Putamen (tissue), 1 donor: ENCODE measurements at places on chromosomes 16 and 17.

GRCh38 chr17:51164911-51165679, 1.1 kb upstream of the NME2 start:
- no peak for DNase-seq

- no peak for DNase-seq
Observed at GRCh38 chr16:87970186-87970585, 19.0 kb downstream of the BANP start.

GRCh38 chr17:10370016-10370608, 2.7 kb downstream of the MYH13 start:
- no peak for DNase-seq

DNA sequence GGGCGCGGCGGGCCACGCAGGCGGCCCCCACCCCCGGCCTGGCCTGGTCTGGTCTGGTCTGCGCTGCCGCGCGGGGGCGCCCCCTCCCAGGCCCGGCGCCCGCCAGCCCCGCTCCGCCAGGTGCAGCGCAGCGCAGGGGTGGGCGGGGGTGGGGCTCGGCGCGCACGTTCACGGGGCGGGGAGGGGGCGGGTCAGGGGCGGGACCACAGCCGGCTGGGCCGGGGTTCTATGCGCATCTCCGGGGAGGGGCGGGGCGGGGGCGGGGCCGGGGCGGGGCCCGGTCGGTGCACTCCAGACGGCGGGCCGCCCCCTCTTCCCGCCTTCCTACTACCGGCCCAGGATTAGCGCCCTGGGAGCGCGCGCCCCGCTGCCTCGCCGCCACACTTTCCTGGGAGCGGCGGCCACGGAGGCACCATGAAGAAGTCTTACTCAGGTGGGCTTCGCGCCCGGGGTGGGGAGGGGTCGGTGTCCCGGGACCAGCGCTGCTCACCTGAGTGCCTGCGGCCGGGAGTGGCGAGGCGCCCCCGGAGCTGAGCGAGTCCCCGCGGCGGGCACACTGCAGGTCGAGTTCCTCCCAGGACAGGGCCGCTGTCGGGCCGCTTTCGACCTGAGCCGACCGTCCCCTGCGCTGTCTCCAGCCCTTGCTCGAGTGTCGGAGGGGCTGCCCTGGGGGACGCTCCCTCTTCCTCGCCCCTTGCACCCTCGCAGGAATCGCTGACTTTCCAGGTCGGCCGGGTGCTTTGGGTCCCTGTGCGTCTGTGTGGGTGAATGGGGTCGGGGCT, 140.5 kb downstream of the SEC14L1 start:
- DNase-seq, result peak; percentile 8

GRCh38 chr17:41415833-41416335, 8.5 kb downstream of the KRT37 start:
- no peak for DNase-seq

DNA sequence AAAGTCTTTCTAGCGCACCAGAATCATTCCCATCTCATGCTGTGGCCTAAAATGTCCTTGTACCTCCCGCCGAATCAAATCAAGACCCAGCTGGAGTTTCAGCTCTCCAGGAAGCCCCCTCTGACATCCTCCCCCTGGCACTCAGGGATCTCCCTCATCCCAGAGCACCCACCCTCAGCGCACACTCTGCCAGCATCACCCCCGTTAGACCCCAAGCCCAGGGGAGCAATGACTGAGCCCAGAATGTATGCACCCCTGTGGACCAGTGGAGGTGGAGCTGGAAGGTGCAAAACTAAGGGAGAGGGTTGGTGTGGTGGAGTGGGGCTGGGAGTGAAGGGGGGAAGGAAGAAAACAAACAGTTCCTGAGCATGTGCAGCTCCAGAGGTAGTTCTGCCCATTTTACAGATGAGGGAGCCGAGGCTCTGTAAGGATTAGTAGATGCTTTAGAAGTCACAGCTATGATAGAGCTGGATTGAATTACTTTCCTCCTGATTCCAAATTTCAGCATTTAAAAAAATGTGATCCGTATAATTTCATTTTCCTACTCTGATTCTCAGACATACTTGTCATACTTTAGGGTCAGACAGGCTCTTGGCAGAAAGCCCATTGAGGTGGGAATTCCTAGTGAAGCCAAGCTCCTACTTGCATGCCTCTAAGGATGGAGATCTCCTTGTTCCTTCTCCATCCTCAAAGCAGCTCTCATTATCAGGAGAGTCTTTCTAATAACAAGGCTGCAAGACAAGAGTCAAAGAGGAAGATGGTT, 242.7 kb downstream of the KATNIP start:
- no peak for DNase-seq

DNA sequence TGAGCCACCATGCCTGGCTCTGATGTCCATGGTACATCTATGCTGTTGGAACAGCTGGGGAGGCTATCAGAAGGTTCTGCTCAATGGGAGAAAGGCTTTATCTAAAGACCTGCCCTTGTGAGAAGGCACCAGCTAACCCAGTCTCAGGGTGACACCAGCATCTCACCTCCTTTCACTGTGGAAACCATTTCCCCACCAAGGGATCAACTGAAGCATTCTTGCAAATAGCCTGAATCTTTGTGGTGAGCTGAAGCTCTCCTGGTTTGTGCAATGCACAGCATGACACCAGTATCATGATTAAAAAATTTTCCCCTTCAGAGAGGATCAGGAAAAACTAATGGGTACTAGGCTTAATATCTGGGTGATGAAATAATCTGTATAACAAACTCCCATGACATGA, 5.1 kb downstream of the CCL18 start:
- no peak for DNase-seq

DNA sequence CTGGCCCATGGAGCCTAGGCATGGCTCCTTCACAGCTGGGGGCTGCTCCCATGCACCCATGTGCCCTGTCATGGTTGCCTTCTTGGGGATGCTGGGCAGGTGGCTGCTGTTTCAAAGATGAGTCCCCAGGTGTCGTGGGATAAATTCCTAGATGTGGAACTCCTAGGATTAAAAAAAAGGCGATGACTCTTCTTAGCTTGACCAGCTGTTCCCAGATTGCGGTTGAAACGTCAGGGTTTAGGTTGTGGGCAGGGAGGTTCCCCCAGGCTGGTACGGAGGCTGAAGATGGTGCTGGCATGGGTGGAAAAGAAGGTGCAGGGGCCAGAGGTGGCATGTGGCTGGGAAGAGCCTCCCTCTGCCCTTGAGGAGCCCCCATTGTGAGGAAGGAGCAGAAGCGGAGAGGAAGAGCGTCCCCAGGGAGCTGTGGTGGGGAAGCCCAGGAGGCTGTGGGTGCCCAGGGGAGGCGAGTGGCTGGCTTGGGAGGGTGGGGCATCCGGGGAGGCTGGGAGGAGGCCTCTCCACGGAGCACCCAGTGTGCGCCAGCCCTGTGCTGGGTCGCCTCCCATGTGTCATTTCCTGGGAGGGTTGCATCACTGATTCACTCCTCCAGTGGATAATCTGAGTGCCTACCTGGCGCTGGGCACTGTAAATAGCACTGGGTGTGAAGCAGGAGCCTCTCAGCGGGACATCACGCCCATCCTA, 7.5 kb upstream of the KCNJ12 start:
- no peak for DNase-seq

DNA sequence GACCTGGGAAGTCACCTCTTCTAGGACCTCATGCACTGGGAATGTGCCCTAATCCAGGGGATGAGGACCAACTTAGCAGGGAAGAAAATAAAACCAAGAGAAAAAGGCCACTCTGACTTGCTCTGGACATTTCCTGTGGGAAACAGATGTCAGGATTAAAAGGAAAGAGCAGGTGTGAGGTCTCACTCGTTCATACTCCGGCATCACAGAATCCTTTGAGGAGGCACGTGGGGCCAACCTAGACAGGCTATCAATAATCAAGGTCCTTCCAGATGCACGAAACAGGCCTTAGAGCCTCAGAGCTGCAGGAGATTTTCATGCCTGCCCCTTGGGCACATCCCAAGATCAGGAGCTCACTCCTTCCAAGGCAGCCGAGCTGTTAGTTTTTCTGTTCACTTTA, 321.5 kb upstream of the CCL2 start:
- no peak for DNase-seq

DNA sequence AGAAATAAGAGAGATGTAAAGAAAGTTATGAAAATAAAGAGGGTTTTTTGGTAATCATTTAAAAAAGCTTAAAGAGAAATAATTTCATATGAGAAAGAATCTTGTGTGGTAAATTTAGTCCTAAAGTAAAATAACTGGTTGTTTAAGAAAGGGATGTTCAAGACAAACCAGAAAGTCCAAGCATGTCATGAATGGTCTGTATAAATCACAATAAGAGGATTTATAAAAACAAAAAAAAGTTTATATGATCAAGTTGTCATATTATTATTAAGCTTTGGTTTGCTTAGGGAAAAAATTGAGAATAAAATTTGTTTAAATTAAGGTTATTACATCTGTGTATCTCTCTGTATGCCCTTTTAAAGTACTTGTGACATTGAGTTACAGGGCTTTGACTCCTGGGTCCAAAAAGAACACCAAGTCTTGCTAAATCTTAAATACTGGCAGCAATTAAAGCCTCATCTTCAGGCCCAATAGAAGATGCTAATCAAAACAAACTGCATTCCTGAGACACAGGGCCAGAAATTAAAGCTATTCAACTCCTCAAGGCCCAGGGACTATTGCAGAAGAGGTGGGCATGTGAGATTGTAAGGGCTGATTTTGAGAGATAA, 15.6 kb upstream of the TRIM25 start:
- no peak for DNase-seq

DNA sequence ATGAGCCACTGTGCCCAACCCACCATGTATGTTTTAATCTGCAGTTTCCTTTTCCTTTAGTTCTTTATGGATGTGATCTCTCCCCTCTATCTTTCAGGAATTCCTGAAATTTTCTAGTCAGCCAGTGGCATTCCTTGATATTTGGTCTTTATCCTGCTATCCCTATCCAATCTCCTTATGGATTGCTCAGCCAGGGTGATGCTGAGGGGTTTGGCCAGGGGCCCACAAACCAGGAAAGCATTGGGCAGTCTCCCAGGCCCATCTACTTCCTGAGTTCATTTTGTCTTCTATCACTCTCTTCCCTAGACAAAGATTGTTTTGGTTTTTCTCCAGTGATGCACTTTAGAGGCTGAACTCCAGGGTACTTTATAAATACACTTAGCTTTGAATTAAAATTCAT, 115.9 kb downstream of the KATNIP start:
- DNase-seq, result no peak

- DNase-seq, result no peak
Observed at GRCh38 chr16:83068686-83069085, 441.9 kb downstream of the CDH13 start.

GRCh38 chr17:50064253-50065001, 8.5 kb downstream of the ITGA3 start:
- DNase-seq, result peak; percentile 53

DNA sequence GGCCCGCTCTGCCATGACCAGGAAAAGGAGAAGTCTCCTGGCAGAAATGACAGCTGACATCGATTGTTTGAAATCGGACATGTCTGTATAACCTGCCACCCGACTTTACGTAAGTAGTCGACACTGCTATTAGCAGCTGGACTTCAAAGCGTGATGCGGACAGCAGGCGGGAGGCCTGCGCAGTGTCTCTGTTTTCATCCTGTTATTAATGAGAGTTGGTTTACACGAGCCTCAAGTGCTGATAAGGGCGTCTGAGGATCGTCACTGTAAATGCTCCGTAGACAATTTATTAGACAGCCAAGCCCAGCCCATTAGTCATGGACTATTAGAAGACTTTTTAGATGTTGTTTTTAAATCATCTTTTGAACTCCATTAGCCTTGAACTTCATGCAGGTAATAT, 328.3 kb downstream of the FOXL1 start:
- no peak for DNase-seq

DNA sequence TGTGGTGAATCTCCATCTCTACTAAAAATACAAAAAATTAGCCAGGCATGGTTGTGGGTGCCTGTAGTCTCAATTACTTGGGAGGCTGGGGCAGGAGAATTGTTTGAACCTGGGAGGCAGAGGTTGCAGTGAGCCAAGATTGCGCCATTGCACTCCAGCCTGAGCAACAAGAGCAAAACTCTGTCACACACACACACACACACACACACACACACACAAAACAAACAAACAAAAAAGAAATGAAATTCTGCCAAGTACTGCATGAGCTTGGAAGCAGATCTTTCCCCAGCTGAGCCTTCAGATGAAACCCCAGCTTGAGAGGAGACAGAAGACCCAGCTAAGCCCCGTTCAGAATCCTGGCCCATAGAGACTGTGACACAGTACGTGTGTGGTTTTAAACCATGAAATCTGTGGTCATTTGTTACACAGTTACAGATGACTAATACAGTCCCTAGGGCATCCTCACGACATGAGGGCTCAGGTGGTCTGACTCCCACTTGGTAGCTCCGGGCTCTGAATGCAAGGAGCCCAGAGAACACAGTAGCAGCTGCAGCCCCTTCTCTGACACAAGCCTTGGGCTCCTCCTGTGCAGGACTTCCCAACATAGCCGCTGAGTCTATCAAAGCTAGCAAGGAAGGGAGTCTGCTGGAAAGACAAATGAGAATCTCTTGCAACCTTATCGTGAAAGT, 132.8 kb downstream of the SEC14L1 start:
- DNase-seq, result no peak

GRCh38 chr17:20200016-20200795, 191.0 kb downstream of the SPECC1 start:
- DNase-seq, result no peak

GRCh38 chr17:75498726-75499213, 16.6 kb downstream of the CASKIN2 start:
- DNase-seq, result no peak

DNA sequence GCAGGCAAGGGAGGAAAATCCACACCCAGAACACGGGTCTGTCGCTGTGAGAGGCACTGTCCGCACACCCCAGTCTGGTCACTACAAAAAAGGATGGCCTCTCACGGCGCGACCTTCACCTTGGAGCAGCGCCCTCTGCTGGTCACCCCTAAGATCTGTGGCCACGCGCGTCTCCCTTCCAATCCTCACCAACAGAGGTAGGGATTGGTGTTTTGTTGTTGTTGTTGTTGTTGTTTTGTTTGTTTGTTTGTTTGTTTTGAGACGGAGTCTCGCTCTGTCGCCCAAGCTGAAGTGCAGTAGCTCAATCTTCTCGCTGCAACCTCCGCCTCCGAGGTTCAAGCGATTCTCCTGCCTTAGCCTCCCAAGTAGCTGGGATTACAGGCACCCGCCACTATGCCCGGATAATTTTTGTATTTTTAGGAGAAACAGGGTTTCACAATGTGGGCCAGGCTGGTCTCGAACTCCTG, 15.0 kb upstream of the C17orf58 start:
- DNase-seq, result peak; percentile 11

DNA sequence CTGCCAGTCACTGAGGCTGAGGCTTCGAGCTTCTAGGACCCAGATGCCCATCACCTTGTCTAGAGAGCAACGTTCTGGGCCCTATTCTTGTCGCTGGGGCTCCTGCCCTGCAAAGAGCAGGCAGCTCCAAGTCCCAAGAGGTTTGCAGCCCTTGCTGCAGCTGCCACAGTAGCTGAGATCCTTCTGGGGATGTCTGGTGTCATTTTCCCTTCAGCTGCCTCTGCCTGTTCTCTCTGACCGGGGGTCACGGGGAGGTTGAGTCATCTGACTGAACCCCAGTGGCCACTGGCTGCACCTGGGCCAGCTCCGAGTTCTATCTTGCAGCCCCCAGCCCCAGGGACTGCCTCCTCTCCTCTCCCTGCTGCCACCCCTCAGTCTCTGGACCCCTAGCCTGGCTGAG, 4.9 kb downstream of the WSCD1 start:
- DNase-seq, result no peak
